ENCODE measurements at places on chromosomes 3 and 15.

DNA sequence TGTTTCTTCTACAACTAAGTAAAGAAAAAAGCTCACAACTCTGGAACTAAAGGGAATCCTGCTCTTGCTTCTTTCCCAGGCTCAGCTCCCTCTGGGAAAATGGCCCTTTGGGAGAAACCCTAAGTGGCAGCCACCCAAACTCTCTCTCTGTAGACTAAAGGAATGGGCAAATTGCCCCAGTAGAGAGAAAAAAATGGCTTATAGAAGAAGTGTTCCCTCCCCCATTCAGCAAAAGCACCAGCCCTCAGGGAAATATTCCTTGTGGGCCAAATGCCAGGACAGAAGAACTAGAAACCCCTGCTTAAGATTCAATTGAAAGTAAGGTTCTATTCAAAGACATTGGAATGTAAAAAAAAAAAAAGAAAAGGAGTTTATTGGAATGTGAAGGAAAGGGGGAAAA, 603.7 kb upstream of the ALCAM start:
- no peak for DNase-seq

DNA sequence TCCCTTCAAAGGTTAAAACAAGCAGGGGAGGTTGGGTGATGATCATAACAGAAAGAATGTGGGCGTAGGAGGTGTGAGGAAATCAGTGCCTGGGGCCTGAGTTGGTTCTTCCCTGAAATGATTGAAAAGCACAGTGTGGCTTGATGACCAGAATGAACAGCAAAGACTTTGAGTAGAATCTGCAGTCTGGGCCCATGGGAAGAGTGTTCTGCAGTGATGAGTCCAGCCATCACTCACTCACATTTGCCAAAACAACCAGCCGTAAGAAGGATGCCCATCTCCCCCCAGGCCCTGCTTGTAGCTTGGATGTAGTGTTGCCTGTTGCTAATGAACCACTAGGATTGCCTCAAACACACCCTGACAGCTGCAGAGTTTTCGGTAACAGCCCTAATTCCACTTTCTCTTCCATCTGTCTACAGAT, 67.9 kb downstream of the VGLL3 start:
- DNase-seq: no peak

- no peak for DNase-seq
Observed at GRCh38 chr3:74750901-74751300, 136.4 kb upstream of the CNTN3 start.

- DNase-seq: no peak
Observed at GRCh38 chr3:45711931-45712330, 22.7 kb downstream of the SACM1L start.

- no peak for DNase-seq
Observed at GRCh38 chr15:84807228-84807627, 9.9 kb upstream of the ALPK3 start.

- DNase-seq: no peak
Observed at GRCh38 chr15:78617516-78617915, 3.3 kb downstream of the CHRNA3 start.

DNA sequence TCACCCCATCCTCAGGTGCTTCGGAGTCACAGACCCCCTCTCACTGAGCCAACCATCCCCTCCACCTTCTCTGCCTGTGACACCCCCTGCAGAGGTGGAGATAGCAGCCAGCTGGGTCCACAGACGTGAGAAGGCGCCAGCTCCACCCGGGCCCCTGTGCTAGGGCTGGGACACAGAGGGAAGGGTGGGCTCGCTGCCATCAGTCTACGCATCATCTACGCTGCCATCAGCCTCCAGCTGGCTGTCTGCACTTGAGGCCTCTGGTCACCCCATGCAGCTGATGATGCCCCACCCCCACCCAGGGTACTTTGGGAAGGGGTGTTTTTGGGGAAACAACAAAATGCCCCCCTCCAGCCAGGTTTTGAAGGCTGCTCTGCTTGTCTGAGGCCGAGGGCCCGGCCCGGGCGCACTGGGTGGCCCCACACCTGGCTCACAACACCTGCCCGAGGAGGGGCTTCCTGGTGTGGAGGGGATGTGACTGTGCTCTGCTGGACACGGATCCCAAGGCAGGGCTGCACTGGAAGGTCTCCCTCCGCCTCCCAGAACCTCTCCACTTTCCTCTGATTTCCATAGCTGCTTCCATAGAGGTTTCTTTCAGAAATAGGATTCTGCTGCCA, 163.4 kb upstream of the IQSEC1 start:
- DNase-seq: no peak

DNA sequence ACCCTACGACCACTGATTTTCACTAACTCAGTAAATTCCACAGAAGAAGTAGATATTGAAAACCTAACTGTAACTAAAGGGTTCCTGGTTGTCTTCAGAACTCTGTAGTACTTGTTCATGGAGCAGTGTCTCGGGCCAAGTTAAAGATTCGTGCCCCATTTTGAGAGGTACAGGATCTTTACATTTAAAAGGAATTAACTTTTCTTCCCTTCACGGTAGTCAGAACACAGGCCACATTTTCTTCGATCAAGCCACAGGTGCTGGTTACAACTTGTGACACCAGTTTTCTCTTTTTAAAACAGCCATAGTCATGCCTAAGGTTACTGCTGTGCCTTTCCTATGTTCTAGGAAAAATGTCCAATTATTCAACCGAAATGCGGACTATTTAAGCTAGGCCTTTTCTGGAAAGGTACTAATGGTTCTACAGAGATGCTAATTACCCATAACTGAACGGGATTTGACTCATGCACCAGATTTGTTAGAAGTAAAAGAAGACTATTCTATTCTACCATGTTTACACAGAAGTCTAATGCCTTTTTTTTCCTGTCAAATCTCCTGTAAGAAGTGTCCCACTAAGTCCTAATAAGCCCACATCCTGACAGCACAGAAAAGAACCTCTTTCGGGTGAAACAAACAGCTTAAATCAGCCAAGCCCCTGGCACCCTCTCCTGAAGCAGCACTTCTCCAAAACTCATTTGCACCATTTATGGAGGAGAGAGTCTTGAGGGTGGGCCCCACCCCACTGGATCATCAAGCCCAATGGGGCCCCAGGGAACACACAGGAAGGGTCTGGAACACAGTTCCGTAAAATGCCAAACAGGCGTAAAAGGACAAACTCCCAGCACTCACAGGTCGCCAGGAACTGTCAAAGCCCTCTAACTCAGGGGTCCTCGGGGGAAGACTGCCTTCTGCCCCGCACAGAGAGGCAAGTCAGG, 1.9 kb downstream of the LRIG1 start:
- no peak for DNase-seq

DNA sequence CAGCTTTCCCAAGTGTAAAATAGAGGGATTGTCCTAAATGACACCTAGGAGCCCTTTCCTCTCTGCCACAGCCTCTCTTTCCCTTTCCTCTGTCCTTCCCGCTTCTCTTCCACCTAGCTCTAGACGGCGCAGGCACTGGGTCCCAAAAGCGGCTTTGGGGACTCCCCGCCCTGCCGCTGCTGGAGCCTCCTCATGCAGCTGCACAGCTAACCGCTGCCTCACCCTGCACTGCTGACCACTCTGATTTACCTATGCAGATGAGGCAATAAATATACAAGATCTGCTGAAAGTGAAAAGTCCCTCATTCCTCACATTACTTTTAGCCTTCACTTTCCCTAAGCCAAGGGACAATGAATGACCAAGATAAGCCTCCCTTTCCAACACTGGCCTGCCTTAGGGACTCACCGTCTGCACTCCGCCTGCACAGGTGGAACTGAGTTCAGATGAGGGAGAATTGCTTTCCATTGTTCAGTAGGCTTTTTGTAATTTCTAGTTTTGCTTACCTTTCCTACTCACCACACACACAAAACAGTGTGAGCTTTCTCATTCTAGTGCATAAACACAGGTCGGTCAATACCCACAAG, 197.5 kb upstream of the BCL6 start:
- no peak for DNase-seq

DNA sequence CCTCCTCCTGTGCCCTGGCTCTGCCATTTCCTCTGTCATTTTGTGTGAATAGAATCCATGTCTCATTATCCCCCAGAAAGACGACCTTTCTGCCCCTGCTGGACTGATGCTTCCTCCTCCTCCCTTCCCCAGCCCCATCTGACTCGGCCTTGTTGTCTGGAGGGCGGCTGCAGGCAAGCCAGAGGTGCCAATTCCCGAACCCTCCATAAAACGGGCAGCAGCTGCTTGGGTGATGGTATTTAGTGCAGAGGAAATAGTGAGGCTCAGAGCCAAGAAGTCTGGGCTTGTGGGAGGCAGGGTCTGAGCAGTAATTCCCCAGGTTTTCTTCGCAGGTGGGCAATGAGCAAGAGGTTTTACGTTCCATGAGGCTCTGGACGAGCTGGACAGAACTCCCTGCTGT, 71.2 kb downstream of the ITGA11 start:
- DNase-seq: no peak

- DNase-seq: no peak
Observed at GRCh38 chr3:156460206-156460611, 94.7 kb downstream of the SSR3 start.

- DNase-seq: no peak
Observed at GRCh38 chr3:76527773-76528172, 512.1 kb upstream of the ROBO2 start.

DNA sequence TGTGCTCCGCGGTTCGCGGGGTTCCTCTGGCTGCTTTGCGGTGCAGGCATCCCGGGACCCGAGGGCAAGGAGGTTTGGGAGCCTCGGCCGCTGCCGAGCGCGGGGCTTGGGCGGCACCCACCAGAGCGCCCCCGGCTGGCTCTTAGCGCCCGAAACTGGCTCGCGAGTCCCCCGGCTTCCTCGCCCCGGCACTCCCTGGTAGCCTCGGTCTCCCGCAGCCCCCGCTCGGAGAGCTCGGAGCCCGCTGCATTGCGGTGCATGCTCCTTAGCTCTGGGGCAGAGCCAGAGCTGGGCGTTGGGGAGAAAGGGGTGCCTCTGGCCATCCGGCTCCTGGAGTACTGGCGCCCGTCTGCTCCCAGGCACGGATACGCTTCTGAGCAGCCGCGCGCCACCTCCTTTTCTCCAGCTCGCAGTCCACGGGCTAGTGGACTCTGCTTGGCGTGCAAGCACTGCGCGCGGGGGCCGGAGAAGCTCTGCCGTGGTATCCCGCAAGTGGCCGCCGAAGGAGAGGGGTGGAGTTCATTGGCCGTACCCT, 753 bp downstream of the EPHB1 start:
- no peak for DNase-seq

- DNase-seq: no peak
Observed at GRCh38 chr3:112364291-112364690, 31.3 kb downstream of the CD200 start.

- no peak for DNase-seq
Observed at GRCh38 chr3:182711853-182712252, 81.5 kb upstream of the ATP11B start.

DNA sequence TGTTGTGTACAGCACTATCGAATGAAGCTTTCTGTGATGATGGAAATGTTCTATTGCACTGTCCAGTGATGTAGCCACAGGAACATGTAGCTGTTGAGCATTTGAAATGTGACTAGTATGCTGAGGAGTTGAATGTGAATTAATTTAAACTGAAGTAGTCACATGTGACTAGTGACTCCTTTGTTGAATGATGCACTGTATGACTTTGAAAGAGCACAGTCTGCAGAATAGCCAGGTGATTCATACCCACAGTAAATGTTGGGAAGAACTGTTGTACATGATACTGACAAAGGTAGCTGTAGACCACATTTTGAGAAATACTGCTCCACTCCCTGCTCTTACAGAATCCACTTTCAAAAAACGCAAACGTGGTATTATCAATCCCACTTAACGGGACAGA, 34.0 kb upstream of the ACTL6A start:
- DNase-seq: no peak

DNA sequence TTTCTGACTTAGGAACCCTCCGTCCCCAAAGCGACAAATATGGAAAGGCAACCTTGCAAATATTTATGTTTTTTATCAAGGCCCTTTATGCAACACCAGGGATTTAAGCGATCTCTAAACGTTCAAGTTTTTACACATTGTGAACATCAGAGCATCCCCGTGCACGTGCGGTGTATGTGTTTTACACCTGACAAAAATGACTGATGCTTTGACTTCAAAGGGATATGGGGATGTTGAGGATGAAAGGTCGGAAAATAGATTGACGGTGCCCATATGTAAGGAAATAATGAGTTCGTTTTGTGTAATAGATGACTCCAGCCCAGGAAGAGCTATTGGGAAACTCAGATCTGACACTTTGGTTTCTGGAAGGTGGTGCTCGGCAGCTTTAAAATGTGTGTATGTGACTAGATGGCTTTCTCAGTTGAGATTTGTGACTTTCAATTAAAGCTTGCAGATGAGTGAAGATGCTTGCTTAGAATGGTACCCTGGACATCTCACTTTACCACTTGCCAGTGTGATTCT, 866 bp downstream of the SLC49A4 start:
- peak; percentile 35 for DNase-seq

DNA sequence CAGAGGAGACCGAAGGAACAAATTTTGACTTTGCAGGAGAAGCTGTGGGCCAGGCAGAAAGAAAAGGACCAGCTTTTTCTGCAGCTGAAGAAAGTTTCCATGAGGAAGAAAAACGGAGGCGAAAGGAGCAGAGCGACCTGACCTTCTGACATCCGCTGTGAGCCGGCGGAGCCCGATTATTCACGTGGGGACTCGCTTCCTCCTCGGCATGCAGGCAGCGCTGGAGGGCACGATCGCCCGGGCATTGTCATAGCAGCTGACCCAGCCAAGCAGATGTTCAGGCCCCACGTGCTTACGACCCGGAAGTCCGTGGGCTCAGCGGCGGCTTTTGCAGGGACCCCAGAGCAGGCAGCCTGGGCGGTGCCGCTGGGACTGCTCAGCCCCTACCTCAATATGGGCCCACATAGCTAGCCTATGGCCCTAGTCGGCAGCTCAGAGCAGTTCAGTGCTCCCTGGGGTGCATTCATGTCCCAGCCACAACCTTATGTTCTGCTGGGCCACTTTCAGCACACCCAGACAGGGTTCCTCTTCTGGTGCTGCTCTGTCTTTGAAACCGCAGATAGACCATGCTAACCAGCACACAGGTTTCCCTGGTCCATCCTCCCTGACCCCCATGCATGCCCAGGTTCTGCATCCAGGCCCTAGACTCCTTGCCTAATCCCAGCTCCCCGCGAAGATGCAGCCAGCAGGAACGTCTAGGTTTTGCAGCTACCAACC, 10.5 kb upstream of the EIF4A2 start:
- peak; percentile 60 for DNase-seq

- no peak for DNase-seq
Observed at GRCh38 chr3:15519096-15519495, 2.4 kb downstream of the COLQ start.

DNA sequence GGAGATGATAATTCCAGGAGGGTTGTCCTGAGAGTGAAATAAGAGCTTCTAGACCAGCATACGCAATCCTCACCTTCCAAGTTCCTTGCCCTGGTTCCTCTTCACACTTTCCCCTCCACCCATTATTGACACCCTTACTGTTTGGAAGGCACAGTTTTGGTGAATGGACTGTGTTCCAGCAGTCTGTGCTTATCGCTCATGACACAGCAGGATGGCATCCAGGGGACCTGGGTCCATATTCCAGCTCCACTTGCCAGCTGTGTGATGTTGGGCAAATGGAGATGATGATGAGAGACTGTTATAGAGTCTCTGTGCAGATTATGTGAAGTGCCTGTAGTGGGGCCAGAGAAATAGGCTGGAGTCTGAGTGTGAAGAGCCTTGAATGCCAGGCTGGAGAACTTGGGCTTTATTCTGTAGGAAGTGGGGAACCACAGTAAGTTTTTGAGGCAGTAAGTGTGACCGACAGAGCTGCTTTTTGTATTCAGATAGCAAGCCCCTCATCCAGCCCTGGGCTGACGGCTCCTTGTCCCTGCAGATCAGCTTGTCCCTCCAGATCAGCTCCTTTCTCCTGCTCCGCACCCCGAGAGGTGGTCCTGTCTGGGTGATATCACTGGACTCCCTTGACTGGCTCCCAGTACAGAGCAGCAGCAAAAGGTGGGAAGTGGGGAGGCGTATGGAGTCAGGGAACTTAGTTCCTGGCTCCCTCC, 8.1 kb downstream of the KBTBD13 start:
- DNase-seq: no peak

Measured in CD8-positive, alpha-beta T cell (primary cell).